ENCODE measurements at places on chromosomes 6 and 20.

DNA sequence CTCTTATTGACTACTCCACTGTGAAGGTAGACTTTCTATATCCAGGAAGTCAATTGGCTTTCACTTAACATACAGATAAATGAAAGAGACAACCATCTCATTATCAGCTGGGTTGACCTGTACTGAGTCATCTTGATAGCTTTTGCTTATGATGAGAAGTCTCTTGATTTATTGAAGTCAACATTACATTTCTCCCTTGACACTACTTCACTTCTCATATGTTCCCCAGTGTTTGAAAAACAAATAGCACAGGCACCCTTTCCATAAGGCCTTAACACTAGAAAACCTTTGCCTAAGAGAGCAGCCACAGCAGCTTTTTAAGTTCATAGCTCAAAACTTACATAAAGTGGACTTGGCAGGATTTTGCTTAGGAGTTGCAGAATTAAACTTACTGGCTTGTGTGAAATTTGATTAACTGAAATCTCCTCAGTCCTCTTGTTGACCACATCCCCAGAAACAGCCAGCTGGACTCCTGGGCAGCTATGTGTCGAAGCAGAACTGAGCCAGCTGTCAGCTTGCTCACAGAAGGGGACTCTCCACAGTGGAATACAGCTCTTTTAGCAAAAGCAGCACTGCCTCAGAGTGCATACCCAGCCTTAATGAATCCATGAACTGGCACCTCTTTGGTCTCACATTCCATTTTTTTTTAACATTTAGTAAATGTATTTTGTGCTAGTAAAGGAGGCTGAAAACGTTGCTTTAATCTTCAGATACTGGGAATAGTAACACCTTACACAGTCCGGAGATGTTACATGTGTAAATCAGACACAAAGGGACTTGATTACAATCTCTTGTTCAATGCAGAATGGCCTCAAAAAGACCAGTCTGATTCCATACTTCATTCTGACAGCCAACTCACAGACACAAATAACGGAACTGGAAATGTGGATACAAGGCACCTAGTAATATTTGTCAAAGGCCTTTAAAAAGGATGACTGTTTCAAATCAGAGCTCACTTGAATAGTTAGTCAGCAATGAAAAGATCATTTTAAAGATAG is 1532.7 kb downstream of the HACE1 start:
- DNase-seq = peak; percentile 43

DNA sequence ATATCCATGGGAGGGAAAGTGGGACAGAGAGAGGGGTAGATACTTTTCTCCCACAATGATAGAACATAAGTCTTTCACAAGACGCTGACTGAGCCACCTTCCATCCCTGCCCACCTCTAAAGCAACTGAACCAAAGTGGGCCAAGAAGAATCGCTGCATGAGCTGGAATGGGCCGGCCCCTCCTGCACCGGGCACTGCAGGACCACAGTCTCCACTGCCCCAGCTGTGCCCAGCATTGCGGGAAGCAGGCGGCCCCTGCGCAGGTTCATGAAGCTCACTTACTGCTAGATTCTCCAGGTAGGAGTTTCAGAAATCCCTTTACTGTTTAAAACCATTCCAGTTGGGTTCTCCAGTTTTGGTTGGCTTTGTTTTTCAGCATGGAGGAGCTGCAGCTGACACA is 32.0 kb upstream of the CST7 start:
- no peak for DNase-seq

DNA sequence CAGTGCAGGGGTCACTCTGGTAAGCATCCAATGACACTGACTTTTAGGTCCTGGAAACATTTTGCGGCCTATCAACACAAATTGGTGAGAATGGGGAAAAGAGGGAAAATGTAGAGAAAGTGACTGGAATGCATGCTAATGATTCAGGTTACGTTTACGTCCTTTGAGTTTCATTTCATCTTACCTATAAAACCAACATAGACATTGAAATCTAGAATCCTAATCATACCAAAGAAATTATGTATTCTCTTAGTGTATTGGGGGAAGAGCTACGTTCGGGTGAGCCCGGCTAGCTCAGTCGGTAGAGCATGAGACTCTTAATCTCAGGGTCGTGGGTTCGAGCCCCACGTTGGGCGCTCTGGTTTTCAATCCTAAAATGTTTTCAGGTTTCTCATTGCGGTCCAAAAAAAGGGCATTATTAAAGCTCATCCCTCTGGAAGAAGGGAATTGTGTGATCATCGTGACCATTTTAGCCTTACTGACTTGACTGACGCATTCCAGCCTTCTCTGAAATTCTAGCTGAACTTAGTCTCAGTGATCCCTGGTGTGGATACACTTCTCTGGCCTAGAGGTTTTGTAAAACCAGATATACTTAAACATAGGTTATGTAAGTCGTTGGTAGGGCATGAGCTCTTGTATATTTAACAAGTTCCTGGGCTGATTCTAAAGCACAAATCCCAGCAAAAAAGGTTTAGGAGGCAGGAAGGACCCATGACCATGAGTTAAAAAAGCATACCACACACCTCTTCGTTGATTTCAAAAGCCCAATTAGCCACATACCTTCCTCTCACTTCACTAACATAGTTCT is 18.3 kb downstream of the HMGN4 start:
- DNase-seq = peak; percentile 71

- DNase-seq = peak; percentile 47
Measured at GRCh38 chr20:20743511-20744169, 31.2 kb upstream of the RALGAPA2 start.

DNA sequence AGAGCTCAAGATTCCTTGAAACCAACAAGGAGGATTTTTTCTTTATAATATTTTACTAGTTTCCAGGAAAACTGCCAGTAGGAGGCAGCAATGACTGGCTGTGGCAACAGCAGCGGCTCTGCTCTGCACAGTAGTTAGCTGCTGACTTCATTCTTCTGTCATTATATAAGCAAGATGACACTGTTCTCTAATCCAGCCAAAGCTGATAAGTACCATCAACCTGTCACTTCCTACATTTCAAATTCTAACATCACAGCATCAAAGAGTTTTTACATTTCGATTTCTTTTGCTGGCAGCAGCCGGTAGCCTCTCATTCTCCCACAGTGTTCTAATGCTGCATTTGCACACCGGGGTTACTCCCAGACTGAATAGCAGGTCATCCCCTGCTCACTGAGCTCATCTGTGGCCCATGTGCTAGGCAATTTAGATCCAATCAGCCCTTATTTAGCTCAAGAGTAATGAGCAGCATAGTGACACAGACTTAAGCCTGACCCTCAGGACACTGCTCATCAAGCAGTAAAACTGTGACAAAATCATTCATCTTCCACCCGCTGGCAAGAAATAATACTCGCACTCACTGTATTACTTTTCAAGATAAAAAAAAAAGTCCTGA is 67.8 kb downstream of the MMS22L start:
- no peak for DNase-seq

DNA sequence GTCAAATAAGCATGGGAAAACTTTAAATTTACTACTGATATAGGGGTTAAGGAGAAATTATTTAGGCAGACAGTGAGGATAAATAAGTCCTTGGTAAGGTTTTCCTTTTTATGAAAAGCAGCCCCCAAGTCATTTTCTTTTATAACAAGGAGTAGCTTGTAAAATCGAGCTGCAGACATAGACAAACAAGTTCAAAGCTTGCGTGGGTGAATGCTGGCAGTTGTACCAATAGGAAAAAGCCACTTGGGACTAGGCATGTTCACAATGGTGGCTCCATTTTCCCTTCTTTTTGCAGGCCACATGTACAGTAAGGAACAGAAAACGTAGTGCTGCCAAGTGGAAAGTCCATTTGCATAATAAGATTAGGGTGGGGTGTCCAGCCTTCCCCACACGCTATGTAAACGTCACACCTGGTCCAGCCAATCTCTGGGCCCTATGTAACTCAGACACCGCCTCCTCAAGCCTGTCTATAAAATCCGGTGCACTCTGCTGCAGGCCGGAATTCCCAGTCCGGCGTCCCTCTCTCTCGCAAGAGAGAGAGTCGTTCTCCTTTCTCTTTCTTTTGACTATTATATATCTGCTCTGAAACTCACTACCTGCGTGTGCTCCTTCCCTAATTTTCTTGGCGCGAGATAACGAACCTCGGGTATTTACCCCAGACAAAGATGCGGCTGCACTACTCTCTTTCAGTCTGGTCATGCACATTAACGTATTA is 217.1 kb upstream of the MAN1A1 start:
- no peak for DNase-seq

DNA sequence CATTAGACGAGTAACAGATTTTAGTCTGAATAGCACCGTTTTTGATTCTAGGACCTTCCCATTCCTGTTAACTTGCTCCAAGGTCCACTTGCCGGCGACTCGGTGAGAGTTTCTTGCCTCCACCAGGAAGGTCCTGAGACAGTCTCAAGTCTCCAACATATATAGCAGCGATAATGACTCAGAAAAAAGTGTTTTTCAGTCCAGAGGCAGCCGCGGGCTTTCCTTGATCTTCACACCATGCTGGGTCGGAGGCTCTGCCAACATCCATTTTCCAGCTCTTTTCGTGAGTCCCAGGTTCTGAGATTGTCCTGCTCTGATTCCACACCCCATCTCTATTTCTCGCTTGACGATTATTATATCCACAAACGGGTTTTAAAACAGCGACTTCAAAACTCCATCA is 170.5 kb downstream of the GPX5 start:
- no peak for DNase-seq

DNA sequence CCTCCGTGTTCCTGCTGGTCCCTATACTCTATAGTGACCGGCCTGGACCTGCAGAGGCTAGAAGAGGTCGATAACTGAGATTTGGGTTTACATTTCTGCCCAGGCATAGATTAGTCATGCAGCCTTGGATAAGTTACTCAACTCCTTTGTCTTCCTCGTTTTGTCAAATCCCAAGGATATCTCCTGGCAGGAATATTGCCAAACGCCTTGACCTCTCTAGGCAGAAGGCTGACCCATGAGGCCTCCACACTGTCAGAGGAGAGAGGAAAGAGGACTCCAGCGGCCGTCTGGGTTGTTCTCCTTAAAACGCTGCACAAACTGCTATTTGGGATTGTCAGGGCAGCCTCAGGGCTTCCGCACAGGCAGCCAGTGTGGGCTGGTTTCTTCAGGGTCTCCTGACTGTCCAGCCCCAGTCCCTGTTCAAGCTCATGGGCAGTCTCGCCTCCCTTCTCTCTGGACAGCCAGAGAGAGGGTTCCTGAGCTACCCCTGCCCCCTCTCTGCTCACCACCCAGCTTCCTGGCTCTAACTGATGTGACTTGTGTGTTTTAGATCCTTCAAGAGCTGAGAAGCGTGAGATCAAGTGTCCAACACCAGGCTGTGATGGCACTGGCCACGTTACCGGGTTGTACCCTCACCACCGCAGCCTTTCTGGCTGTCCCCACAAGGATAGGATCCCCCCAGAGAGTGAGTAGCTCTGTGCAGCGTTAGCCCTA is 44.7 kb upstream of the PCMTD2 start:
- no peak for DNase-seq

- no peak for DNase-seq
Measured at GRCh38 chr6:85132091-85132490, 317.8 kb upstream of the NT5E start.

GRCh38 chr6:135438907-135439535 is 58.5 kb downstream of the AHI1 start:
- DNase-seq = no peak

- DNase-seq = no peak
Measured at GRCh38 chr6:48236375-48236774, 125.4 kb upstream of the PTCHD4 start.

- DNase-seq = no peak
Measured at GRCh38 chr6:64054861-64055260, 419.3 kb downstream of the PHF3 start.

- DNase-seq = no peak
Measured at GRCh38 chr6:15843764-15844163, 180.9 kb upstream of the DTNBP1 start.

DNA sequence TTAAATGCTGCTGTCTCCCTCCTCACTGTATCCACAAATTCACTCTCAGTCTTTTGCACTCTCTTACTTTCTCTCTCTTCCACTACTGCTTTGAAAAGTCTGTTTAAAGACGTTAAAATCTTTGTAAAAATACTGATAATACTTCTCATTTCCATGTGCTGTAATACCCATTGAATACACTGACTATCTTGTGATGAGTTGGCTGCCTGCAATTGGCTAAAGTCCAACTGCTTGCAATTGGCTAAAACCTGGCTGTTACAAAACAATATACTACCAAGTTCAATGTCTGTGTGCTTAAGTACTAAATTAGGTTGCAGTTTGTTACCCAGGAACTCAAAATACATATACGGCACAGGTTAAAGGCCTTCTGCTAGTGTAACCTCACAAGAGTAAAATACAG is 264.8 kb downstream of the THBS2 start:
- DNase-seq = no peak

- peak; percentile 14 for DNase-seq
Measured at GRCh38 chr6:14075095-14075503, 42.5 kb upstream of the CD83 start.

DNA sequence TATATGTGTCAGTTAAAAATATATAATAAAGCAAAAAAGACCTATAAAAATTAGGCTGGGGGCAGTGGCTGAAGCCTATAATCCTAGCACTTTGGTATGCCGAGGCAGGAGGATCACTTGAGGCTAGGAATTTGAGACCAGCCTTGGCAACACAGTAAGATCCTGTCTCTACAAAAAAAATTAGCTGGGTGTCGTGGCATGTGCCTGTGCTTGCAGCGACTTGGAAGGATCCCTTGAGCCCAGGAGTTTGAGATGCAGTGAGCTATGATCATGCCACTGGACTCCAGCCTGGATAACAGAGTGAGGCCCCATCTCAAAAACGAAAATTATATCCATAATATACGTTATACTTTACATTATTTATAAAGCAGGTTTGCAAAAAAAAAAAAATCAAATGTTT is 20.7 kb downstream of the TRDN start:
- no peak for DNase-seq

DNA sequence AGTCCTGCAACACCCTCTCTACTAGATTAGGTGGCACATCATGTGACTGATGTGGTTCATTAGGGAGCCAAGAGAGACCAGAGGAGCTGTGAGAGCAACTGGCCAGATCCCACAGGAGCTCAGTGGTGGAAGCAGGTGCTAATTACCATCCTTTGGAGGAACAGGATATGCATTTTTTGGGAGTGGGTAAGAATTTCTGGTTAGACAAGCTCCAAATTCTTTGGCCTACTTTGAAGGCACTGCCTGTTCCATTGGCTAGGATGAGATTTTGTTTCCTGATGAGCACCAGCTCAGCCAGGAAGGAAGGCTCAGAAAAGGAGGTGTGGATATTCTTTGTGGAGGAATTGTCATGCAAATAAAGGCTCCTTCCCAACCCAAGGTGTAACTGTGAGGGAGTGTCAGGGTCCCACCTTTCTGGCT is 130.3 kb upstream of the BMP2 start:
- no peak for DNase-seq

GRCh38 chr6:126010040-126010439 is 23.7 kb downstream of the TRMT11 start:
- no peak for DNase-seq

GRCh38 chr6:98590997-98591396 is 243.4 kb upstream of the POU3F2 start:
- no peak for DNase-seq

Data from NCI-H774 (cell line).